MV-4-11 (cell line): ENCODE measurements at places on chromosomes 16 and 17.

- no peak for DNase-seq
Observed at GRCh38 chr16:66522816-66523590, 26.9 kb downstream of the TK2 start.

DNA sequence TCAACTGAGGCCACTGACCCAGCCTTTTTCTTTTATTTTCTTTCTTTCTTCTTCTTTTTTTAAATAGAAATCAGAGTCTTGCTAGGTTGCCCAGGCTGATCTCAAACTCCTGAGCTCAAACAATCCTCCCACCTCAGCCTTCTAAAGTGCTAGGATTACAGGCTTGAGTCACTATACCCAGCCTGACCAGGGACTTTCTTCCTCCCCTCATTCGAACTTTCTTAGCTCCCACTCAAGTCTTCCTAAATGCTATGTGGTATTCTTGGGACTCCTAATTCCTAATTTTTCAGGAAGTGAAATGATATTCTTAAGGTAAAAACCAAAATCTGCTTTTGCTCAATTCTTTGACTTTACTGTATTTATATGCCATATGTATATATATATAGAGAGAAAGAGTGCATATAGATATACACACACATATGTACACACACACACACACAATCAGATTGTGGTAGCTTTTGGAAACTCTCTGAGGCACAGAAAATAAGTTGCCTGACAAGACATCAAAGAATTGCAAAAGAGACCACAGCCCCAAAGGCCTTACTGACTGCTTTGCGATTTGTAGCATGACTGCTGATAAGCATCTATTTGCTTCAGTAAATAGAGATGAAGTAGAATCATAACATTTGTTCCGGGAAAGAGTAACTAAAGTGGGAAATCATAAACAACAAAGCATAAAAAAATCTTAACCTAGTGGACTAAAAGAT is 9.5 kb upstream of the AMZ2 start:
- peak; percentile 27 for DNase-seq

GRCh38 chr17:17176341-17176740 is 29.8 kb downstream of the PLD6 start:
- DNase-seq = no peak

DNA sequence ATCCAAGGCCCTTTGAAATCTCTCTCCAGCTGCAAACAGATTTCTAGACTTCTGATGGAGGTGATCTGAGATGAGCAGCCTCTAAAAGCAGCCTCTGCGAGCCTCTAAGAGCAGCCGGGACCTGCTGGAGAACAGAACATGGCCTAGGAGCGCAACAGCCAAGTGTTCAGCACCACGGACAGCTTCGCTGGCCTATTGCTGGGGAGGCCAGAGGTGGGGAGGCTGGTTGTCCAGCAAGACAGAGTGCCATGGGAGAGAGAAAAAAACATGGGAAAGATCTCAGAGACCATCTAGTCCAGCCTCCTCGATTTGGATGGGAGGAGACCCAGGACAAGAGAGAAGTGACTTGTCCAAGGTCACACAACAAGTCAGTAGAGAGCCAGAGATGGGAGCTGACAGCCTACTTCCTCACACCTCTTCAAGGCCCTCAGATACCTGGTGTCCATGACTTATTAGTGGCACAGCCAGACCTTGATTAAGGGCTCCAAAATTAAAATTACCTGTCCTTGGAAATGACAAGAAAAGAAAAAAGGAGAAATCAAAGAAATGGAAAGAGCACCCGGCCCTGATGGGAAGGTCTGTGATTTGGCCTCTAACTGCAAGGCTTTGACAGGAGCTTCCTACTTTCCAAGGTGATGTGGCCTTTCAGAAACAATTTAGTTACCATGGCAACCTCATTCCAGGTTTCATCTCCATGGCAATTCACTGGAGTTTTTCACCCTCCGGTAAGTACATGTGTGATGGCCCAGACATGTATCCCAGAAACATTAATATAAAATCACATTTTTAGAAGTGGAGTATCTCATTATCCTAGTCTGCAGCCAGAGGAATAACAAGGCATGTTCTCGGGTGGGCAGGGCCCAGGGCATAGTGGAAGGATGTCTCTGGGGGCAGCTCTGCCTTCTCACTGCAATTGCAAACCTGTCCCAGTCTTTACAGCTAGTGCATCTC is 14.5 kb downstream of the RPRML start:
- no peak for DNase-seq

DNA sequence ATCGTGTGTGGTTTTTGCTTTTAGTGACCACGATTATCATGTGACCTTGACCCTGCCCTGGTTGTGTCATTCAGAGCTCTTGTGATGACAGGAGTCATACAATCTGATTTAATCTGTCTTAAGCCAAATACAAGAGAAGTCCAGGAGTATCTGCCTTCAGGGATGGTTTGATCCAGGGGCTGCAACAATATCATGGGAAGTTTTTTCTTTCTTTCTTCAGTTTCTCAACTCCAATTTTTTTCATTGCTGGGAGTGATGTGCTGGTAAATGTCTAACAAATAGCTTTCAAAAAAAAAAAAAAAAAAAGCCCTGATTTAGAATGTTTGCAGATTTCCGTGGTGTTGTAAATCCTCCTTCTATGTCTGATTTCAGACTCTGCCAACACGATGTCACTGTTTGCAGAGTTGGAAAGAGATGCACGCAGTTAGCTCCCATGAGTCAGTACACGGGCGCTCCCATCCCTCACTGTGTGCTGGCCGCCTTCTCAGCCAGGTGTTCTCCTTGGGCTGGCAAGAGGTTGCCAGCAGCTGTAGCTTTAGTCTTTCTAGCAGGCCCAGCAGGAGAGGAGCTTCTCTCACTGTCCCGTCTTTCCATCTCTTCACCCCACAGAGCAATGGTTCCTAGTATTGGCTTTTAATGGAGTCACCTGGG is 229.7 kb downstream of the SNX29 start:
- no peak for DNase-seq

- DNase-seq = no peak
Observed at GRCh38 chr17:74146196-74146595, 57.3 kb upstream of the RPL38 start.

GRCh38 chr17:31510308-31511194 is 119.1 kb downstream of the RAB11FIP4 start:
- DNase-seq = no peak

DNA sequence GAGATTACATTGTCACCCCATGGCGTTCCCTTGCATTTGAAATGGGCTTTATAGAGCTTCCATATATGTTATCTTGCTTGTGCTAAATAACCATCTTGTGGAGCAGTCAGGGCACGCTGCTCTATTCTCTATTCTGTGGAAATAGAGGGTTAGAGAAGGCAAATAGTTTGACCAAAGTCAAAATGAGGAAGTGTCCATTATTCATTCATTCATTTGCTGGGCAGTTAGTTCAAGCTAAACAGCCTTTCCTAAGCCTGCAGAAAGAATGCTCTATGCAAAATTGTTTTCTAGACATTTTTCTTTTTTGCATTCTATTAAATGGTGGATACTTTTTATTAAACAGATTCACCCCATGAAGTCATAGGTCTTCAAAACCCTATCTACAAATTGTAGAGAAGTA is 67.8 kb upstream of the ELAC2 start:
- peak; percentile 13 for DNase-seq

DNA sequence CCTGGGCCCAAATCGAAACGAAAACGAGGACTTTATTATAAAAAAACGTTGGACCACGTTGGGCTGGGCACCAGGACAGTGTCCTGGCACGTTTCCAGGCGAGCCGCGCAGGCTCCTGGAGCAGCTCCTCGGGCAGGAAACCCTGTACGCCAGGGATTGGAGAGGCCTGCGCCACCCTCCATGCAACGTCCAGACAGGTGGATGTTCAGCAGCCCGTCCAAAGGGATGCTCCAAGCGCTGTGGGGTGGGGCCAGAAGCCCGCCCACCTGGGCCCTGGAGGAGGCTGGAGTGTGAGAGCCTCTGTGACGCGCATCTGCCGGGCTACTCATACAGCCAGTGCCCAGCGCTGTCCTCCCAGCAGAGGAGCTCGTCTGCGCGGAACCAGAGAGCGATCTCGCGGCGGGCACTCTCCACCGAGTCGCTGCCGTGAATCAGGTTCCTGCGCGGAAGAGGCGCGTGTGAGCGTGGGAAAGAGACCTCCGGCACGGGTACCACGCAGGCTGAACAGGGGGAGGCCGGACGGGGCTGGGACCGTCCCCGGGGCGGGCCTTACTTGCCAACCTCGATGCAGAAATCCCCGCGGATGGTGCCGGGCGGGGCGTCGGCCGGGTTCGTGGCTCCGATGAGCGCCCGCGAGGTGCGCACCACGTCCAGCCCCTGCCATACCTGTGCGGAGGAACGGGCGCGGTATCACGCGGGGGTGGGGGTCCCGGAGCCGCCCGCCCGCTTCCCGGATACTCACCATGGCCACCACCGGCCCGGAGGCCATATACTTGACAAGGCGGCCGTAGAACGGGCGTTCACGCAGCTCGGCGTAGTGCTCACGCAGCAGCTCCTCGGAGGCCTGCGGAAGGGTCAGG is 785 bp downstream of the NME3 start:
- peak; percentile 32 for DNase-seq

DNA sequence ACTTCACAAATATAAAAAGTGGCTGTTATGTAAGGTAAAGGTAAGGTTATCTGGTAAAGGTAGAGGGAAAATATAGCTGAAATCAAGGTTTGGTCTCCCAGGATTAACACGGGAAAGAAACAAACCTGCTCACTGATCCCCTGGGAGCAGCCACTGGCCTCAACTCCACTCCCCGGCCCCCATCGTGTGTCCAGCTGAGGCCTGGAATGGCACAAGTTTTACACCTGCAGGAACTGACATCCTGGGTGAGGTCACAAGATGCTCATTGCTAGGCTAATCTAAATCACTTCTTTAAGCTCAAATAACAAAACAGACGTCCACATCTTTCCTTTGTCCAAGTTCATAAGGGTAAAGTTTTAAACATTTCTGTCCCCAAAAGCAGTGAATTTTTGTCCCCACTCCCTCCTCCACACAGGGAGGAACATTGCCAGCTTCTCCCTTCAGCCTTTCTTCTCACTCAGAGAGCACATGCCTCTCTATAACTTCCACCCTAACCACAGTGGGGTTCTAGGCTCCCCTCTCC is 46.3 kb downstream of the ERN1 start:
- no peak for DNase-seq

DNA sequence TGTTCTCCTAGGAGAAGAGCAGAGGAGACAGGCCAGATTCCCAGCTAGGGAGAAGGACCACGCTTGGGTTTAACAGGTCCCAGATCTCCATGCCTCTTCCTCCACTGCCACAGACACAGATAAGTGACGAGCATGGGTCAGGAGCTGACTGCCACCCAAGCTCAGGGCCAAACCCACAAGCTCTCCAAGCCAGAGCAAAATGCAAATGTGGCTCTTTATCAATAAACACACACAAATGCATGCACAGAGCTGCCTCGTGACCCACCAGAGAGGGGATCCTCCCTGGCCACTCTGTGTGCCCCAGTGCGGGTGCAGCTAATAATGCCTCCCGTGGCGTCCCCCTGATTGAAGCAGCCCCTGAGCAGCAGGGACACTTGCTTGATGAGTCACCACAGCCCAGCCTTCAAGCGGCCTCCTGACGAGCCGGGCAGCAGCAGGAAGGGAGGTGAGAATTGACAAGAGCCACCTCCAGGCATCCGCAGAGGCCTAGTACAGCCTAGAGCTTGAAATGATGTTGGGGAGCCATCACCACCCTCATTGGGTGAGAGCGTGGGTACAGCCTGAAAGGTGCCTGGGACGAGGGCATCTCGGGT is 143.9 kb downstream of the CCDC182 start:
- DNase-seq = no peak
